HTR-8/SVneo (cell line): ENCODE measurements at places on chromosomes 4 and X.

- peak; percentile 2 for DNase-seq
These were observed 99.1 kb upstream of the FAM47C start for GRCh38 chrX:36908801-36909675.

DNA sequence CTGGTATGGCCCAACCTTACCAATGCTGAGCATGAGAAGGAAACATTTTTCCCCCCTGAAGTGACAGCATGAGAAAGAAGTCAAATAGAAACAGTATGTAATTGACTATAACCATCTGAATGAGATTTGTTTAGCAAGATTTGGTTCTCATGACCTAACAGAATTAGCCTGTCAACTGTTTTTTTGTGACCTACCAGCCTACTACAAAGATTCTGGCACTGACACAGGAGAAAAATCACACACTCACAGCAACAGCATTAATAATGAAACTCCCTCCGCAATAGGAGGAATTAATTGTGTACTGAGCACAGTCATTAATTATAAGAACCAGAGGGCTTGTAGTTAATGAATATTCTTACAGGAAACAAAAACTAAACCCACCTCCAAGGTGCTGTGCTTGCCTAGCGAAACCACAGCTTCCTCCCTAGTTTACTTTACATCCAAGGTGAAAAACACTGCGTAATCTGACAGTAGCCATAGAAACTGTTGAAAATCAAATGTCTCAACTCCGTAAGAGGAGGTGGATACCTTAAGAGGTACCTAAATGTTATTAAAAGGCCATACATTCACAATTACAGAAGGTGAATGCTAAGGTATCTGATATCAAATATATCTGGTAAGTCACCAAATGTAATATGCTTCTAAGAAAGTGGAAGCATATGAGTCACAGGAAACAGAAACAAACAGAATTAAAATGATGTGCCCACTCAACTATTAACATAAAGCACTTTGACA, 34.9 kb downstream of the MMRN1 start:
- DNase-seq = no peak

- DNase-seq = no peak
These were observed 60.9 kb upstream of the SOD3 start for GRCh38 chr4:24734511-24734910.

GRCh38 chr4:142278663-142279062, 567.4 kb downstream of the INPP4B start:
- no peak for DNase-seq

DNA sequence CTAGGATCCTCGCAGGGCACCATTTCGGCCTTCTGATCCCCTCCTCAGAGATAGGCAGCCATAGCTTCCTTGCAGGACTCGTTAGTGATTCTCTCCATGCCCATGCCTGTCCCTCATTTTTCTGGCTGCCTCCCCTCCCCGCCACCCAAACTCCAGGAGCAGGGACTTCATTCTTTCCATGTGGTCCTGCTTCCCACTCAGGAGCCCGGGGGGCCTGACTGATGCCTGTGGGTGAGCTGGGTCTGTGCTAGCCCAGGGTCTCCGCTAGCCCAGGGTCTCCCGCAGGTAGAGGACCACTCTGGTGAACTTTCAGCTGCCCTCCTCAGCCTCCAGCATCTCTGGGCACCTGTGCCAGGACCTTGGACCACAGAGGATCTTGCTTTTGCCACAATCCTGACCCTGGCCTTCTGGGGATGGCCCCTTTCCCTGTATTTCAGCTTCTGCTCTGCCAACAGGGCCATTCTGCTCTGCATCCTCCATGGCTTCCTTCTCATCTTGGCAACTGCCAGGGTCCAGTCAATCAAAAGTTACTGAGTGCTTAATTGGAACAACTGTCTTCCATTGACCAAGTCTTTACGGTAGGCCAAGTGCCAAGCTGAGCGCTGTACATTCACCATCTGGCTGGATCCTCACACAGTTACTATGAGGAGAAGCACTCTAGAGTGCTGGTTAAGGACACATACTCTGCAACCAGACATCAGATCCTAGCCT, 152.2 kb downstream of the EFNB1 start:
- DNase-seq = no peak

DNA sequence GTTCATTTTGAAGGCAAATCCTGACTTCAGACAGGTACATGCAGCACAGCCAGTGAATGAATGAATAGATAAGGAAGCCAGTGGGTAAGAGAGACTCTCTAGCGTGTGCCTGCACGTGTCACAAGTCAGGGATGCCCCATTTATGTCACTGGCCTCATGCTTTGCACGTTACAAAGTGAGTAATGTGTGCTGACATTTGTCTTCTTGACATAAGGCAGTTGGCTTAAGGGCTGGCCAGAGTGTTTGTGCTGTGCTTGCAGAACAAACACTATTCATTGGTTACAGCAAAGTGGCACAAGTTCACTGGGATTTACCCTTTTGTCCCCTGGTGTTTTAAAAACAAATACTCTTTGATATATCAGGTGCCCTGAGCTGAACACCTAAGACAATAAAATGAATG, 55.9 kb downstream of the CRMP1 start:
- DNase-seq = no peak

- DNase-seq = no peak
These were observed 20.0 kb upstream of the CAMK2D start for GRCh38 chr4:113781439-113782040.

- DNase-seq = no peak
These were observed 54.1 kb downstream of the SYTL5 start for GRCh38 chrX:38060331-38060878.

GRCh38 chrX:103517246-103517645, 2.0 kb downstream of the RAB40A start:
- DNase-seq = no peak

- DNase-seq = no peak
These were observed 124.6 kb upstream of the MAP3K15 start for GRCh38 chrX:19639813-19640462.

DNA sequence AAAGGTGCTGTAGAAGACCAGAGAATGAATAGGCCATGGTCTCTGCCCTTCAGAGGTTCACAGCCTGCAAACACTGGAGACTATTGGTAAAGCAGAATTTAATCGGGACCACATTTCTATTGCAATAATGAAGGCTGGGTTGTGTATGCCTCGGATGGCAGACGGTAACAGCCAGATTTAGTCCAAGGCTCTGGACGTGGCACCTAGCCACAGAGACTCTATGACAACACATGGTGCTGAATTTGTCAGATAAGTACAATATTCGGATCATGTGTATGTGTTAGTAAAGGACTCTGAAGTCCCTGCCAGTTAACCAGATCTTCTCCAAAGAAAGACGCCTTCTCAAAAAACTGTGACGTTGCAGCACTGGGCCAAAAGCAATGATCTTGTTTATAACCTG, 129.0 kb downstream of the DCTD start:
- DNase-seq = no peak

DNA sequence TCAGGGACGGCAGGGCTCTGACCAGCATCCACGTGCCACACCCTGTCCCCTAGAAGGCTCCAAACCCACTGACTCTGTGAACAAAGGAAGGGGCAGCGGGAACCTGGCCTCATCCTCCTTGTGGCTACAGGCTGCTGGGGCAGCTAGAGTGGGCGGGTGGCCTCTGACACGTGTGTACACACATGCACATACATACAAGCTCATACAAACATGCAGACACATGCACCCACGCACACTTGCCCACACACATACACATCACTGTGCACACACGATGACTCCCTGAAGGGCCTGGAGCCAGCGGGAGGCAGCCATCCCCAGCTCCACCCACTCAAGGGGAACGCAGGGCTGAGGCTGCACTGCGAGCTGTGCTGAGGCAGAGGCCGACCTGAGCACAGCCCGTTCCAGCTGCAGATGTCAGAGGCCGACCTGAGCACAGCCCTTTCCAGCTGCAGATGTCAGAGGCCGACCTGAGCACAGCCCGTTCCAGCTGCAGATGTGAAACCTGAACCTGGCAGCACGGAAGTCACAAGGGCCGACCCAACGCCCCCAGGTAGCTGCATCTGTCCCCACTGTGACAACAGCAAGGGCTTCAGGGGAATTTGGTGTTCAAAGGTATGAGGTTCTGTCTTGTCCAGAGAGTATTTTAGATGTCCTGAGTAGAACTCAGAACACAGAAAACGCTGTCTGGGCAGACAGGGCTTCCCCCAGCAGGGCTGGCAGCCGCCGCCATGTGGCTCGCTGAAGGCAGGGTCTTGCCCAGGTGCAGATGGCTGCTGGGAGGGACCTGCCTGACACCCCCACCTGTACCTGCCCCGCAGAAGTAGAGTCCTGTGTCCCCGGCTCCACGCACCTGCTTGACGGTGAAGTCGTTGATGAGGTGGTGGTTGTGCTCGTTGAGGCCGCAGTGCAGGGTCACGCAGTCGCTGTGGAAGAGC, 33.5 kb downstream of the CTBP1 start:
- DNase-seq = no peak

GRCh38 chrX:29746326-29746725, 469.0 kb upstream of the MAGEB2 start:
- DNase-seq = no peak

- no peak for DNase-seq
These were observed 207.4 kb downstream of the MAPK10 start for GRCh38 chr4:86152454-86152853.

- DNase-seq = no peak
These were observed 321.0 kb downstream of the IL15 start for GRCh38 chr4:141957416-141957815.

GRCh38 chr4:123643691-123644090, 247.1 kb downstream of the SPRY1 start:
- DNase-seq = no peak

GRCh38 chrX:265502-265901, 15.7 kb upstream of the PLCXD1 start:
- DNase-seq = no peak

- no peak for DNase-seq
These were observed 54.8 kb upstream of the ZMAT1 start for GRCh38 chrX:101986586-101986985.

GRCh38 chrX:130330706-130331105, 9.0 kb upstream of the SLC25A14 start:
- DNase-seq = peak; percentile 13

GRCh38 chr4:1597021-1597931, 86.8 kb downstream of the FAM53A start:
- no peak for DNase-seq

DNA sequence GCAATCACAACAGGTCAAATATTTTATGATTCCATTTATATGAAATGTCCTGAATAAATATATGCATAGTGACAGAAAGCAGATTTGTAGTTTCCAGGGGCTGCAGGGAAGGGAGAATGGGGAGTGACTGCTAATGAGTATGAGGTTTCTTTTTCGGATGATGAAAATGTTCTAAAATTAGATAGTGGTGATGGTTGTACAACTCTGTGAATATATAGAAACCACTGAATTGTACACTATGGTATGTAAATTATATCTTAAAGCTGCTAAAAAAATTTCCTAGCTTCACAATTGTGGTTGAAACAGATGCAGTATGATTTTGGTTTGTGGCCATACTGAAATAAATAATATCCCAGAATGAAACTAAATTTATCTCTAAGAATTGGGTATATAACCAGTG, 12.9 kb upstream of the IL2 start:
- DNase-seq = no peak

DNA sequence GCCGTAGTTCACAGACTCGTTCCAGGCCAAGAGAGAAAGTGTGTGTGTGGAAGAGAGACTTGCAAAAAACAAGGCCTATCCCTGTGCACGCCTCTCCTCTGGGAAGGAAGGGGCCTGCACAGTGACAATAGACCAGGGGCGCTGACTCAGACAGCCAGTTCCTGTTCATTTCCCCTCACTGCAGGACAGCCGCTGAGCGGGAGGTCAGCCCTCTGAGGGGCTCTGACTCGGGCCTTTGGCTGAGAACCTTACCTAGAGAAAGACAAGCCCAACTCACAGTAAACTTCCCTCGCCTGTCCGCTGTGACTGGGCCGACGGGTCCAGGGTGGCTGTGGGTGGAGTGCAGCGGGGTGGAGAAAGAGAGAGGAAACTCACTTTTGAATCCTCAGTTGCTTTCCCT, 52.1 kb downstream of the RTL5 start:
- no peak for DNase-seq

DNA sequence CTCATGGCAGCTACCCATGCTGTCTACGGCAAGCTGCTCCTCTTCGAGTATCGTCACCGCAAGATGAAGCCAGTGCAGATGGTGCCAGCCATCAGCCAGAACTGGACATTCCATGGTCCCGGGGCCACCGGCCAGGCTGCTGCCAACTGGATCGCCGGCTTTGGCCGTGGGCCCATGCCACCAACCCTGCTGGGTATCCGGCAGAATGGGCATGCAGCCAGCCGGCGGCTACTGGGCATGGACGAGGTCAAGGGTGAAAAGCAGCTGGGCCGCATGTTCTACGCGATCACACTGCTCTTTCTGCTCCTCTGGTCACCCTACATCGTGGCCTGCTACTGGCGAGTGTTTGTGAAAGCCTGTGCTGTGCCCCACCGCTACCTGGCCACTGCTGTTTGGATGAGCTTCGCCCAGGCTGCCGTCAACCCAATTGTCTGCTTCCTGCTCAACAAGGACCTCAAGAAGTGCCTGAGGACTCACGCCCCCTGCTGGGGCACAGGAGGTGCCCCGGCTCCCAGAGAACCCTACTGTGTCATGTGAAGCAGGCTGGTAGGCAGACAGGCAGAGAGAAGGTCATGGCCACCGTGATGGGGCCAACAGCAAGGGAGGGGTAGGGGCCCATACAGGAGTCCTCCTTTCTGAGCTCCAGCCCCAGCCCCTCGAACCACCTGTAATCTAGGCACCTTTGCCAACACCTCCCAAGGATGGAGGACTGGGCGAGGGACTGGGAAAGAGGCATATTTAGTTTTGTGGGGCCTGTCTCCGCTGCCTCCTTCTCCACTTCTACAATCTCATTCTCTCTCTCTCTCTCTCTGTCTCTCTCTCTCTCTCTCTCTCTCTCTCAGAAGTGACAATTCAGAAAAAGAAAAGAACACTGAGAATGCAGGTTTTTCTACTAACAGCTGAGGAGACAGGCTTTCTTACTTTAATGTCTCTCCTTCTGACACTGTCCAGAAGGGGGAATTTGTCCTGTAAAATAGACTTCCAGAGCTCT, 4.7 kb upstream of the TSPYL2 start:
- no peak for DNase-seq

- DNase-seq = no peak
These were observed 20.9 kb upstream of the AMELX start for GRCh38 chrX:11272290-11272689.

- no peak for DNase-seq
These were observed 29.5 kb upstream of the MRFAP1 start for GRCh38 chr4:6610856-6611430.

GRCh38 chr4:185839194-185839712, 27.3 kb upstream of the SORBS2 start:
- DNase-seq = peak; percentile 85

DNA sequence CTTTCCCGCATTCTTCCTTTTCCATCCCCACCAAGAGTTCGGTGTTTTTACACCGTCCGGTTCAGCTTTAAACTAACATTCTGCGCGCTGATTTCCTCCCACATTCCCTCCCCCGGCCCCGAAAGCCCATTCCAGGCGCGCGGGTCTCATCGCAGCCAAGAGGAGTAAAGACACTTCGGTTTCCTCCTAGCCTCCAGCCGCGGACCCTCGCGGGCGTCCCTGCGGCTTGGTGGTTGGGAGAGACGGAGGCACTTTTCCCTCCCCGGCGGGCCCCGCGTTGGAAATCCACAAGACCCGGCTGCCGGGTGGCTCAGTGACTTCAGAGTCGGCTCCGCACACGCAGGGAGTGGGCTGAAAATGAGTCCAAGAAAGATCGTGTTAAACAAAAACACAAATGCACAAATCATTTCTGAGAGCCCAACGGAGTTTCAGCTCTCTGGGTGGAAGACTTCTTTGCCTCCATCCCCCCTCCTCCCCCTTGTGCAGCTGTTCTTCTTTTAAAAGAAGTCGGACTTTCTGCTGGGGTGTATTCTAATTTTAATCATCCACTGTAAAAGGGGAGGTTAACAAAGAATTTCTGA, 2.0 kb upstream of the ARX start:
- no peak for DNase-seq
